ENCODE measurements at places on chromosomes 3 and 15.

GRCh38 chr3:142007710-142008399, 131.4 kb downstream of the ATP1B3 start:
- no peak for DNase-seq

GRCh38 chr15:70181626-70182255, 84.0 kb upstream of the TLE3 start:
- DNase-seq: no peak

GRCh38 chr3:128112357-128112968, 11.1 kb downstream of the RUVBL1 start:
- peak; percentile 6 for DNase-seq

DNA sequence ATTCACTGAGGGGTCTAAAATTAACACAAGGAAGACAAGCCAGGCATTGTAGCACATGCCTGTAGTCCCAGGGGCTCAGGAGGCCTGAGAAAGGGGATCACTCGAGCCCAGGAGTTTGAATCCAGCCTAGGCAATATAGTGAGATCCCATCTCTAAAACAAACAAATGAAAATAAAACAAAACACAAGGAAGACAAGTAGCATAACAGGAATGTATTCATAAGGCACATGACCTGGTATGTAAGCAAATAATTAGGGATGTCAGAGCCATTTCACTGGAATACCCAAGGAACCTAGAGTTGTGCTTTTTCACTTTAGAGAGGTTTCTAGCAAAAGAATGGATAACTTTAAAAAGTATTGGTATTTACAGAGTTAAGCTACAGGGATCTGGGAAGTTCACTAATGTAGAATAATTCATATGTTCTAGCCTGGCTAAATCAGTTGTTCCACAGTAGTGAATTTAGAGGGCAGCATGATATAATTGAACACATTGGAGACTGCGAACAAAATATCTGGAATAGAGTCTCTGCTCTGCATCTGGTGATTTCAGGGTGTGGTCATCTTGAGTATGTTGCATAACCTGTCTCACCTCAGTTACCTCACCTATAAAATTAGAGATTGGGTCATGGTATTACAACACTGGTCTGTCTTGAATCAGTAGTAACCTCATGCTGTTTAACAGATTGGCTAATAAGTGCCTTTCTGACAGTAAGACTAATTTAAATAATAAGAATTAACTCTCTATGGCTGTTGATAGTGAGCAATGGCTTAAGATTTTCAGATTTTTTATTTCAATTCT, 9.3 kb downstream of the GRAMD1C start:
- DNase-seq: no peak

DNA sequence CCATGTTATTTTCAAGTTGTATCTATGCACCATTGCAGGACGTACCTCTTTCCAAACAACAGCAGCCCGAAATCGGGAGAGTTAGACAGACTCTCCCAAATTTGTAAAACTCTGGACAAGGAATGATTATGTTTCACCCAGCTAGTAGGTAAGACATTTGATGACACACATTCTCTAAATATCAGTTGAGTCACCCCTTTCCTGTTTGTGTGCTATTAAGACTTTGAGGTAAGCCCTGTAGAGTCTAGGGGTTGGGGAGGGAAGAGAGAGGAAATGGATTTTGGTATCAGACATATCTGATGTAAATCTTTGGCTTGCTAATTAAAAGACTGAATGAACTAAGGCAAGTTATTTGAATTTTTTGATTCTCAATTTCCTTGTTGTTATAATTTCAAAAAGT, 999.0 kb downstream of the TUSC7 start:
- DNase-seq: no peak

DNA sequence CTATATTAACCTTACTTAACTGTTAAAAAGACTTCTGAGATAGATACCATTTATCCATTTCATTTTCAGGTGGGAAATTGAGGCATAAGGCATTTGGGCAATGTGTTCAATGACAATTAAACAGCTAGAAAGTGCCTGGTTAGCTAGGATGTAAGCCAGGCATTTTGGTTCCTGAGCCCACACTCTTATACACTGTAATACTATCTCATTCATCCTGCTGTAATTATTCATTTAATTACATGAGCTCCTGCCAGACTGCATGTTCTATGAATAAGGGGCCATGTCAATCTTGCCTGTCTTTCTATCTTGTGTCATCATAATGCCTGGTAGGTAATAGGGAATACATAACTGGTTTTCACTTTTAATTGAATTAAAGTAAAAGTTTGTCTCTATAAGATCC, 74.0 kb downstream of the RBMS3 start:
- DNase-seq: no peak

DNA sequence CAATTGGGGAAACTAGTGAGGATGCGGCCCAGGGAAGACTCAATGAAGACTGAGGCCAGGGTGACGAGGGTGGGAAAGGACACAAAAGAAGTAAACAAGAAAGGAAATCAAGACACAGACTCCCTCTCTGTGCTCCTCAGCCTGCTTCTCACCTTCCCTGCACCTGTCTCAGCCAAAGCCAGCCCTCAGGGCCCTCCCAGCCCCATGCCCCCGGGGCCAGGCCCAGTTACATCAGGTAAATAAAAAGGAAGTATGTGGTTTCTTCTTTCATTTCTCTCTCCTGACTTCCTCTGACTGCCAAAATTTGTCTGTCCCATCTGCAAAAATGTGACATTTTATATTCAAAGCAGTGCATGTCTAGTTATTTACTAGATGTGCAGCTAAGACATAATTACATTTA, 328.0 kb downstream of the UACA start:
- DNase-seq: no peak

DNA sequence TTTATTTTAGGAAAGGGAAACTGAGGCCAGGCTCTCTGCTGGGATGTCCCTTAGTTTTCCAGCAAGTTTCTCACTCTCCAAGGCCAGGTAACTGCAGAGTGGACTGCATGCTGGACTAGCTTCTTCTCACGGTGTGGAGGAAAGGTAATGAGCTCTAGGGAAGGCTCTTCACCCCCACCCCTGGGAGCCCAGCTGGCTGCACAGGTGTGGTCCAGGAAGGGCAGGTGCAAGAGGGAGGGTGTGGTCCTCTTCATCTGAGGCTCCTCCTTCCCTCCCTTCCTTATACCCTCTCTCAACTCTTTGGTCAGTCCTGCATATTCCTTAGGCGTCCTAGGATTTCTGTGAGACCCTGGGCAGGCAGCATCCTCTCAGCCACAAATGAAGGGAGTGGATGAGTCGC, 33.9 kb downstream of the RNU5B-1 start:
- no peak for DNase-seq

DNA sequence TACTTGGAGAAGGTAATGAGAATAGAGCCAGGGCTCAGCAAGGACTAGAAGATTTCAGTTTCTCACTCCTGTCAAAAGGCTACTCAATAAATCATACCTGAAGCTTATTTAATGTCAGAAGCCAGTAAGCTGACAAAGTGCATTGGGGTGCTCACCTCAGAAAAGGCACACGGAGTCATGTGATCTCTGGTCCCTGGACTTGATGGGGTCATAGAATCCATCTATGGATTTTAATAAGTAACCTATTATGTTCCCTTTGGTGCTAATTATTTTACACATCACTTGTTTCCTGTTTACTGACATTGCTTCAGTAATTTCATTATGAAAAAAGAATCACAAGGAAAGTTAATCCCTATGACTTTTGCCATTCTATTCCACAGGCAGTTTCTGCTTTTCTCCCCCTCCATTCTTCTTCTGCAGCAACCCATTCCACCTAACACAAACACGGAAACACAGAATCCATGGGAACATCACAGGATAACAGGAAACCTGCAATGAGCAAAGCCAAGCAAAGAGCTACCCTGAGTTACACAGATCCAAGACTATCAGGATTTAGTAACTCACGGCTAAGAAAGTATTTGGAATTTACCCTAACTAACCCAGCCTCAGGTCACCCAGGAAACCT, 159.6 kb downstream of the MEIS2 start:
- DNase-seq: no peak

DNA sequence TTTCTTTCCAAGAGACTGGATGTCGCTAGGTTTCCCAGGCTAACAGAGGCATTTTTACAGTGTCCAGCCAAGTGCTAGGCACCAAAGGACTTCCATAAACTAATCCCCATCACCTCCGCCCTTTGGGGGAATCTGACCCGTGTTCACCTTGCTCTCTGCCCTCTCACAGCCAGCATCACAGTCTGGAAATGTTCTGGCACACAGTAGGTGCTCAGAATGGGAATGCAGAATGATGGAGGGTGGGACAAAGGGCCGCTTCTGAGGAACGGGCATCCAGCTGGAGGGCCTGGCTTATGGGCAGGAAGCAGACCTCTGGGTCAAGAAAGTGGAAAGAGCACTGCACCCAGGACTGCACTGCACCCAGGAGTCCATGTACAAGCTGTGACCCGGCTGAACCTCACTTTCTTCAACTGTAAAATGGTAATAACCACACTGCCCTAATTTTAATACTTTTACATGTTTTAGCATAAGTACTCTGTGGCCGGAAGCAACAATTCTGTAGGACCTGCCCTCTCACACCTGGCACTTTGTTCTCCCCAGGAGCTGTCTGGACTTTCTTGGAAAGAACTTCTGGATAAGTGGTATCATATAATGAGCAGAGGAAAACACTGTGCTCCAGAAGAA, 901 bp upstream of the NMB start:
- no peak for DNase-seq

DNA sequence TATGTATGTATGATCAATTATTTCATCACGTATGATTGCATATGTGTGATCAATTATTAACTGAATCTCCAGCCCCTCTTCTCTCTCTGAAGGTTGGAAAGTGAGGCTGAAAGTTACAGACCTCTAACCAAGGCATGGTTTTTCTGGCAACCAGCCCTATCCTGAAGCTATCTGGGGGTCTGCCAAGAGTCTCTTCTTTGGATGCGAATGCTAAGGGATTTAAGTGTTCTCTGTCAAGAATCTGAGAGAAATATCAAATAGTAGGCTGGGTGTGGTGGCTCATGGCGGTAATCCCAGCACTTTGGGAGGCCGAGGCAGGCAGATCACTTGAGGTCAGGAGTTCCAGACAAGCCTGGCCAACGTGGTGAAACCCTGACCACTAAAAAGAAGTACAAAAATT, 8.1 kb downstream of the NKTR start:
- no peak for DNase-seq

GRCh38 chr3:131948806-131949205, 86.0 kb downstream of the CPNE4 start:
- no peak for DNase-seq

- peak; percentile 56 for DNase-seq
Measured at GRCh38 chr3:177197727-177198460, 612 bp upstream of the TBL1XR1 start.
